ENCODE measurements at places on chromosomes 2 and 18.

- DNase-seq = no peak
Observed at GRCh38 chr18:1513519-1513918, 608.8 kb downstream of the ADCYAP1 start.

DNA sequence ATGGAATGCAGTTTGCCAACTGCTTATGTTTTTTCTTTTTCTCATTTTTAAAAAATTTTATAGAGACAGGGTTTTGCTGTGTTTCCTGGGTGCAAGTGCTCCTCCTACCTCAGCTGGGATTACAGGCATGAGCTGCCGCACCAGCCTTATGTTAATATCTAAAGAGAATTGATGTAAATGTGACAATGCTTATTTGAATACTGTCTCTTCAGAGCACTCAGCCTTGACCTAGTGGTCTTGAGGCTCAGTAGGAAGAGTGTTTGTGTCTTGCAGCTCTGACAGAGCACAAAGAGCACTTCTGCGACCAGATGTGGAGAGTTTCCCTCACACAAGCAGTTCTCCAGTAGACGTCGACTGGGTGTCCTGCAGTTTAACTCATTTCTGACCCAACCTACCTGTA is 55.3 kb downstream of the ARHGEF4 start:
- no peak for DNase-seq

DNA sequence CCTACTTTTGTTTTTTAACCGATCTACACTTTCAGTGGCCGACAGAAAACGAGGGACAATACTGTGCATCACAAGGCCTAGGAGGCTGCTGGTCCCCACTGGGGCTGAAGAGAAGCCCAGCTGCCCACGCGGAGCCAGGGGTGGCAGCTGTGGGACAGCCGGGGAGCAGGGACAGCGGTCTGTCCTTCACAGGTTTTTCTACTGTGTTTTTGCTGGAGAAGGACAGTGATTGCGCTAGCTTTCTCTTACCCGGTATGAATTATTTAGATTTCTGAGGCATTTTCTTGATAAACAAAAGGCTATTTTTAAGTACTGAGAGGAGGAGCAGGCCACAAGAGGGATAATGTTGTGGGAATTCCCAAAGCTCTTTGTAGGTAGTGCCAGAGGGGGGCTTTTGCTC is 219.8 kb downstream of the ATAD2B start:
- DNase-seq = no peak

GRCh38 chr2:134377730-134378129 is 123.9 kb downstream of the MGAT5 start:
- no peak for DNase-seq

DNA sequence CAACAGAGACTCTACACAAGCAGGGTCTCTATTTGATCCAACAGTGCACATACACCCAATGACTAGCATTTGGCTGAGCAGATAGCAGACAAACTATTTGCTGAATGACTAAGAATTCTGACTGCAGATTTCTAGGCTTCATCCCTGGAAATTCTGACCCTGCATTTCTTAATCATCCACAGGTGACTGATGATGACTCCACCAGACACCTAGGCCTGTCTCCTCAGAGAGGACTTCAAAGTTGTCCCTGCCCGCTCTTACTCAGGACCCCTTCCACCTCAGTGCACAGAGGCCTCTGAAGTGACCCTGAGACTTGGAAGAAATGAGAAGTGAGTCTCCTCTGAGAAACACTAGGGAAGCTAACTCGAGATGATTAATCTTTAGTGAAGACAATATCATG is 51.3 kb downstream of the SEPTIN10 start:
- DNase-seq = no peak

DNA sequence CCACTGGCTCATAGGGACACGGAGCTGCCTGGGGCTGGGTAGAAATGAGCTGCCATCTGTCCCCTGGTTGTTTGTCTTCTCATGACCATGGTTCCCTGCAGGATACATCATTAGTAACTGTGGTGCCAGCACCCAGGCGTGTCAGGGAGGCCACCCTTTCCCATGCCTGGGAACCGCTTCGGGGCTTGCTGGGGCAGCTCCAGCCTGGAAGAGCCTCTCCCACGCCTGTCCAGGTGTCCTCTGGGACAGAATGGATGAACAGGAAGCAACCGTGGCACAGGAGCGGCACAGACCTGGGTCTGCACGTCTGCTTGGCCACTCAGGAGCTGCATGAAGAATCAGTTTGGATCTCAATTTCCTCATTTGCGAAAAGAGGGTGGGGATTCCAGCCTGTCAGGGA is 34.8 kb downstream of the SDC1 start:
- DNase-seq = no peak

- no peak for DNase-seq
Observed at GRCh38 chr2:150476809-150477302, 10.6 kb downstream of the RND3 start.

DNA sequence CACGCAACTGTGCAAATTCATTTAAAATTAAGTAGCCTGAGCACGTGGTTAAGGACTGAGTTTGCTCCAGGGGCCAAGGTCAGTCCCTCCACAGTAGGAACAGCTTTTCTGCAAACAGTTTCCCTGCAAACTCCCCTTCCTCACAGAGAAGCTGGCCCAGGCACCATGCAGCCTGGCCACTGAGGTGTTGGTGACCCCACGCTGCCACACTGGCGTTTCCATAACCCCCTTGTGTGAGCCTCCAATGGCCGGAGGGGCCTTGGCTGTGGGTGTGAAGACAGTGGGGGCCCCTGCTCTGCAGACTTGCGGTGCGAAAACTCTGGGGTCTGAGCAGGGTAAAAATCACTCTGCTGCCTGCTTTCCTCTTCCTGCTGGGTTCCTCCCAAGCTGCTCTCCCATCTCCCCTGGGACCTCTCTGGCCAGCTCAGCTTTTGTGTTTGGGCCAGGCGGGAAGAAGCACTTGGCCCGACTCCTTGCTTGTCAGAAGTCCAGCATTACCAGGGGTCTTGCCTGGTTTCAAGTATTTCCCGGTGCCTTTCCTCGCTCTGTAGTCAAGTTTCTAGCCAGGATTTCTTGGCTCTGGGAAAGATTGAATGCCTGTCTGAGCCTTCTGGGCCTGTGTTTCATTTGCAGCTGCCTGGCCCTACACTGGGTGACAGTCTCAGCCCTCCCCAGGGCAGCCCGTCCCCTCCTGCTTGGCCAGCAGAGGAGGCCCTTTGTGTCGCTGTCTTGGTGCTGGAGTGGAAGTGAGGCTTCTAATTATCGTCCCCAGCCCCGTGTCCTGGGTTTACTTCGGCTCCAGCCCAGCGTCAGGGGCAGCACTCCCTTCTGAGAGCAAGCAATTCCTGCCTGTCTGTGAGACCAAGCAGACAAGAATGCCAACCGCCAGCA is 131.4 kb upstream of the SLC1A4 start:
- no peak for DNase-seq

DNA sequence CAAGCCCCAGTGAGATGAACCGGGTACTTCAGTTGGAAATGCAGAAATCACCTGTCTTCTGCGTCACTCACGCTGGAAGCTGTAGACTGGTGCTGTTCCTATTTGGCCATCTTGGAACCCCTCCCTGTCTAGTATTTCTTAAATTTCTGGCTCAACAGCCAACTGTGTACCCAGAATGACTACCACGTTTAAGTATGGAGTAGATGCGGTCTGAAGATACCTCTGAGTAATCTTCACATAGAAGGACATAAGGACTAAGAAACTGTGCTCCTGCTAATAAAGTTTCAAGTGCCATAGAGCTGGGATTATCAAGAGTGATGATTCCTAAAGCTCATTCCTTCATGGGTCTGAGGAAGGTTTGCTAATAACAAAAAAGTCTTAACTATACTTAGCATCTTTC is 20.4 kb downstream of the TRAK2 start:
- DNase-seq = no peak

DNA sequence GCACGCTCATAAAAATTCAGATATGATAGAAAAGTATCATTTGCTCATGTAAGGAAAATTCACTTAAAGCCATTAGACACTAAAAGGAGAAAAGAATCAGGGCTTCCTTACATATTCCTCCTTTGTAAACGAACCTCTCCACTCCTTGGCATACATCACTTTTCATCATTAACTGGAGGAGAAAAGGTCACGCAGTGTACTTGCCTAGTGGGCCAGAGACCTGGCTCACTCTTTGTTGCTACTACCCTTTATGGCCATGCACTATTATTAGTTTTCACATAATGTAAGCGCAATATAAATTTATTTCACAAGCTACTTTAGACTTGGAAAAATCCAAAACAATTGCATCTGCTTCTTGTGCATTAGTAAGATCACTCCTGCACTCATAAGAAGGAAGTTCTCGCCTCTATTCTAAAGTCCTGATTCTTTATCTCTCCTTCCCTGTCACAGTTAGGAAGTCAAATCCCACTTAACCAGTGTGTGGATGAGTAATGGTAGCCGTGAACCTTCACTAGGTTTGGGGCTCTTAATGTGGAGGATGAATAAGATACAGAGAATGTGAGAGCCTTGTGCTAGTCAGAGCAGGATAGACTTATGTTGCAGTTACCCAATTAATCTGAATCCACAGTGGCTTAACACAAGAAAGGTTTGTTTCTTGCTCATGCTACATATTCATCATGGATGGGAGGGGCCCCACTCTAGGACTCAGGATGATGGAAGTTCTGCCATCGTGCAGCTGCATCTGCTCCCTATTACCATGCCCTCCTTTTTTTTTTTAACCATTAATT is 115.0 kb upstream of the GLS start:
- no peak for DNase-seq

DNA sequence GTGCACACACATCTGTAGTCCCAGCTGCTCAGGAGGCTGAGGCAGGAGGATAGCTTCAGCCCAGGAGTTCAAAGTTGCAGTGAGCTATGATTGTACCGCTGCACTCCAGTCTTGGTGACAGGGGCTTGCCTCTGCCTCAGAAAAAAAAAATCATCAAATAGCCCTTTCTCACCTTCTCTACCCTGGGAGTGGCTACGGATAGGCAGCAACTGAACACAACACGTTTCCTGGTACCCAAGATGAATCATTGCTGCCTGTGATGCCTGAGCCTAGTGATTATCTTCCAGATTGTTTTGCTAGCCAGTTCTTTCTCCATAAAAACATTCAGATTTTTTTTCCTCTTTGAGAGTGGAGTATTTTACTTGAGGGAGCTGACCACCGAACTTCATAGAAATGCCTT is 13.5 kb downstream of the INPP4A start:
- DNase-seq = no peak

DNA sequence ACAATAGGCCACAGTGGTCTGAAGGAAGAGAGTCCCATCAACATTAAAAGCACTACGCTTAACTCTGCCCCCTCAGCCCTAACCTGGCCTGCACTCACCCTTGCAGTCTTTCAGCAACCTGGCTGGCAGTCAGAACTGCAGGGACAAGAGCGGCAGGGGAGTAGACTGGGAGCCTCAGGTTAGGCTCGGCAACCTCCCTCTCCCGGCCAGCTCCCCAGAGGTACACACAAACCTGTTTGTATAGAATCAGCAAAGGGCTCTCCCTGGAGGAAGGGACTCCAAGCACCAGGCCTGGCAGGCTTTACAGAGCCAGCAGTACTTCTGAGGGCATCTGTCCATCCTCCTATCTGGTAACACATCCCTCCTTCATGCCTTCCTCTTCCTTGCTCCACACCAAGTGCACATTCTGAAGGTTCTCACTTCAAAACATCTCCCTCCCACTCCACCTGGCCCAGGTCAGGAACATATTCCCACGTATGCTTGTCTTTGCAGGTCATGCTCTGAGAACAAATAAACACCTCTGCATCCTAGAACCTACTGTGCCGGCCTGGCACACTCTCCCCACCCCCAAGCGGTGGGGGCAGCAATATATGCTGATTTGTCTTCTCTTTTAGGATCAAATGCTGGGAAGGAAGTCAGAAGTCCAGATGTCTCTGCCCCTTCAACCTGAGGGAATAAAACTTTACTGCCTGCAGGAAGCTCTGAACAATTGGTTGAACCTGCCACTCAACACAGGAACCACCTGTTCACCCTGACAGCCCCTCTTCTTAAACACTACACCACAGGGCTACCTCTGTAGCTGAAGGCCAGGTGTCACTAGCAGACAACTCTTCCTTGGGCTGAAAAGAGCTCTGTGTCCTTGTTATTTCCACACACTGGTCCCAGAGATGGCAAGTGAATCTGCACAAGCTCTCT is 12.6 kb upstream of the SFXN5 start:
- no peak for DNase-seq

DNA sequence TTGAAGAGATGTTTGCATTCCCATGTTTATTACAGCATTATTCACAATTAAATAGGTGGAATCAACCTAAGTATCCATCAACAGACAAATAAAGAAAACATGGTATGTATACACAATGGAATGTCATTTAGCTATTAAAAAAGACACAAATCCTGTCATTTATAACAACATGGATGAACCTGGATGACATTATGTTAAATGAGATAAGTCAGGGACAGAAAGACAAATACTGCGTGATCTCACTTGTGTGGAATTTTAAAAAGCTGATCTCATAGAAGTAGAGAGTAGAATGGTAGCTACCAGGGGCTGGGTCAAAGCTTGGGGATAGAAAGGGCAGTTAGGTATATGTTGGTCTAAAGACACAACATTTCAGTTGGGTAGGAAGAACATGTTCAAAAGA is 376.3 kb downstream of the EPHA4 start:
- no peak for DNase-seq

GRCh38 chr18:68796936-68797690 is 767 bp upstream of the CCDC102B start:
- no peak for DNase-seq

DNA sequence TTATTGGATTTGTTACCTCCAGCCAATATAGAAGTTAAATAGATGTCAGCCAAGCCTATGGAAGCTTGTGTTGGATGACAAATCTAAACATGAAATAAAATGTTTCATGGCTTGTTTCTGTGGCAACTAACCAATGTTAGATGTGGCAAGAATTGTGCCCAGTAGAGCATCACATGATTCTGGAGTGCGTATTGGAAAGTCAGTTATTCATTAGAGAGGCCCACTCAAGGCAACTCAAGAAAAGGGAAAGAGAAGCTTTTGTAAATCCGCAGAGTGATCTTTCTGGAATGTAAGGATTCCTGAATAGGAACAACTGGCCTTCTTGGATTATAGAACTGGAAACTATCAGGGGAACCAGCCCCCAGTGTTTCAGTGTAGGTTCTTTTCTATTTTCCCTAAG is 162.9 kb downstream of the TMEM247 start:
- no peak for DNase-seq

- DNase-seq = no peak
Observed at GRCh38 chr18:9914334-9914583, 443 bp downstream of the VAPA start.

- no peak for DNase-seq
Observed at GRCh38 chr2:129299338-129299737, 680.1 kb upstream of the RAB6C start.

- DNase-seq = no peak
Observed at GRCh38 chr2:30708491-30709290, 98.6 kb downstream of the CAPN13 start.

Measured in stimulated activated CD8-positive, alpha-beta memory T cell treated with anti-CD3 and anti-CD28 coated beads, Interleukin-2, amount 100 ng/mL, for 1 hour (primary cell).